ENCODE measurements at places on chromosomes 5 and 9. TPM values are rescaled to one million over a fixed set of nuclear protein-coding genes. Genes with fewer than 3 reads are reported as not detected.

DNA sequence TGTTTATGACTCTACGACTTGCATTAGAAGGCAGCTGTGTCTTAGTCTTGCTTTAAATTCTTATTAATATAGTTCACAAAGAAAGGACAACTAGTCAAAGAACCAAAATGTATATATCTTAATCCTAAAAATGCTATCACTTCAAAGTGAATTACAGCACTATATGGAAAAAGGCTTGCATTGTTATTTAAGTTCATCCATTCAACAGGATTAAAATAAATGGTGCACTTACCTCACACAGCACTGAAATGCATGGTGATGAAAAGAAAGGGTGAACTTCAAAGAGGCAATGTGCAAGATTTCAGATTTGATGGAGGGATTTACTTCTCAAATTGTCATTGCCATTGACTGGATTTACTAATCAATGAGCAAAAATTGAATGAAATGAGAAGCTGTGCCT, 344.4 kb upstream of the NUDT12 start:
- H3K36me3 ChIP-seq, result no peaks in the 10 kb centered on the region
- no peak overlapping the region for H3K4me3 ChIP-seq
- DNase-seq, result no peak
- H3K27me3 ChIP-seq, result no peaks in the 10 kb centered on the region

- no peak overlapping the region for H3K27ac ChIP-seq
- H3K36me3 ChIP-seq, result no peaks in the 10 kb centered on the region
- peaks cover 2% of the 10 kb centered on the region for H3K4me1 ChIP-seq
- peak; percentile 57 for DNase-seq
Measured at GRCh38 chr5:152688561-152689249, 283.6 kb upstream of the NMUR2 start.

DNA sequence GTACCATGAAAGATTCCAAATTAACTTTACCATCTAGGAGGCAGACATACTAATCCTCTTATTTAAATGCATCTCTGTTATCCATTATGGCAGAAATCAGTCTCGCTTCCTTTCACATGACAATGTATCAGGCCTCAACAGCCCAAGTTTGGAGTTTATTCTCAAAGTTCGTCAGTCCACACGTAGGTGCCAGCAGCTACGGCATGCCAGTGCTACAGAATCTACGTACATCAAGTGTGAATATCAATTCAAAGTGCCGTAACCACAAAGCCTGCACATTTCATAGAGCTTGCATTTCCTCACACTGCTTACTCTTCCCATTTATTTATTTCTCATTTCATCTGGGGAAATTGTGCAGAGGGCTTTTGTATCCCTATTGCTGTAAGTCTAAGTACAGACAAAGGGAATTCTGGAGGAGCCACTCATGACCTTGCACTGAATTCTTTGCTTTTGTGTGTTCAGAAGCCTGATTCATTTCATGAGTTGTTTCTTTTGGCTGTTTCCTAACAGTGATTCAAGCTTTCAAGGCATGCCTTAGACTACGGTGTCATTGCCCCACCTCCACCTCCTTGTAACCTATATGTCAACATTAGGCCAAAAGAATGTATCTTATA, 10.0 kb downstream of the ENC1 start:
- no peaks in the 10 kb centered on the region for H3K27me3 ChIP-seq
- no peak overlapping the region for H3K4me3 ChIP-seq
- H3K36me3 ChIP-seq, result no peaks in the 10 kb centered on the region

DNA sequence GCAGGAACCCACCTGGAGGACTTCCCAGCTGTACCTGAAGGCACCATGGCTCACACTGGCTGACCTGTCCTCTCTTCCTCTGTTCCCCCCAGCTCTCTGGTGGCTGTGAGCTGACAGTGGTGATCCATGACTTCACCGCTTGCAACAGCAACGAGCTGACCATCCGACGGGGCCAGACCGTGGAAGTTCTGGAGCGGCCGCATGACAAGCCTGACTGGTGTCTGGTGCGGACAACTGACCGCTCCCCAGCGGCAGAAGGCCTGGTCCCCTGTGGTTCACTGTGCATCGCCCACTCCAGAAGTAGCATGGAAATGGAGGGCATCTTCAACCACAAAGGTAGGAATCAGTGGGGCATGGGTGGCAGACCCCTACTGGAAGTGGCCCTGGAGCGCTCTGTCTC, 161.9 kb upstream of the OTULINL start:
- no peak for DNase-seq
- H3K4me3 ChIP-seq, result no peak overlapping the region
- no peaks in the 10 kb centered on the region for H3K4me1 ChIP-seq
- no peaks in the 10 kb centered on the region for H3K36me3 ChIP-seq
- no peak overlapping the region for H3K27ac ChIP-seq

DNA sequence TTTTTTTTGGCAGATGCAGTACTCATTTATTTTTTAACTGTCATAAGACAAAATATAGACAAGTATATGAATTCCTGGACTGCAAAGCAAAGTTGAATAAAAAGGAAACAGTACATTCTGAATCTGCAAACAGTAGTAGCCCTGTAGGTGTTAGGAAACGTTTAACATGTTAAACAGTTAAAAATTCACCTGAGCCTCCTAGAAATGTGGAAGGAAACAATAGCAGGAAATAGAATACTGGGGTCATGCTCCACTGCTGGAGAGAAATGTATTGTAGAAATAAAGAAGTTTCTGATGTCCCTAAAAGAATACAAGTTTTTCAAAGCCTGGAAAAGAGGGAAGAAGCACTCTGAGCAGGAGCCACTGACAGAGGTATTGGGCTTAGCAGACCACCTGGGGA, 866.0 kb downstream of the PTPRD start:
- no peaks in the 10 kb centered on the region for H3K36me3 ChIP-seq
- DNase-seq, result no peak
- no peaks in the 10 kb centered on the region for H3K4me1 ChIP-seq
- H3K4me3 ChIP-seq, result no peak overlapping the region

- H3K27me3 ChIP-seq, result no peaks in the 10 kb centered on the region
- H3K36me3 ChIP-seq, result no peaks in the 10 kb centered on the region
- no peak overlapping the region for H3K4me3 ChIP-seq
- no peak for DNase-seq
- H3K4me1 ChIP-seq, result no peaks in the 10 kb centered on the region
Measured at GRCh38 chr5:61970218-61970617, 335.8 kb upstream of the KIF2A start.

- no peak overlapping the region for H3K4me3 ChIP-seq
- H3K4me1 ChIP-seq, result no peaks in the 10 kb centered on the region
- no peak overlapping the region for H3K27ac ChIP-seq
- no peak for DNase-seq
- H3K36me3 ChIP-seq, result no peaks in the 10 kb centered on the region
Measured at GRCh38 chr9:17280350-17281012, 145.6 kb downstream of the CNTLN start.

DNA sequence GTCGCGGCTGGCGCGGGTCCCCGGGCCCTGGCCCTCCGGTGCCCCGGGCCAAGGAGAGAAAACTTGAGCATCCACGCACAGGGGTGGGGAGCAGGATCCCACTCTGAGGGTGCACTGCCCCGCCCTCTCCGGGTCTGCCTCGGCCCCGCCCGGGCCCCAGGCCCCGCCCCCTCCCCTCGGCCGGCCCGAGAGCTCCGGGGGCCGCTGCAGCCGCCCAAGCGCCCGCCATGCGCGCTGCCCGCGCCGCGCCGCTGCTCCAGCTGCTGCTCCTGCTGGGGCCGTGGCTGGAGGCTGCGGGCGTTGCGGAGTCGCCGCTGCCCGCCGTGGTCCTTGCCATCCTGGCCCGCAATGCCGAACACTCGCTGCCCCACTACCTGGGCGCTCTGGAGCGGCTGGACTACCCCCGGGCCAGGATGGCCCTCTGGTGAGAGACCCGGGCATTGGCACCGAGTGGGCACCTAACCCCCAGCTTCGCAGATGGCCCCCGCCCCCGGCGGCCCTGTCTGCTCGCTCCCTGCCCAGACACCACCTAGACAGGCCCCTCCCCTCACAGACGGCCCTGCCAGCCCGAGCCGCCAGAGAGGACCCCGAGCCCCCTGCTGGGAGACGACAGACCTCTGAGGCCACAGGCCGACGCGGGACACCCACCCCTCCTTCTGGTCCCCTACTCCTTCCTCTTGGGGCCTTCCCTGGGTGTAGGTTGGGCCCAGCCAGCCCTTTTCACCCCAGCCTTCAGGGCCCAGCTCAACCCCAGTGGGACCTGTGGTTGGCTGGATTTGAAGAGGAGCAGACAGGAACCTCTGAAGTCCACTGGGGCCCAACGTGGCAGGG, at the start of gene CERCAM:
CERCAM (plus strand) TSS at position 207 of the 831 bp plus-strand sequence; CDS start at position 228, 21 bp downstream.
- no peaks in the 10 kb centered on the region for H3K4me1 ChIP-seq
- H3K36me3 ChIP-seq, result no peaks in the 10 kb centered on the region
- no peak within 1 kb of the TSS for H3K27ac ChIP-seq
- DNase-seq, result peak; percentile 75
- H3K4me3 ChIP-seq, result peak within 1 kb of the TSS; percentile 78
- H3K27me3 ChIP-seq, result no peaks in the 10 kb centered on the region

GRCh38 chr9:113964495-113965170, 88.5 kb downstream of the ZNF618 start:
- no peak overlapping the region for H3K27ac ChIP-seq
- no peaks in the 10 kb centered on the region for H3K36me3 ChIP-seq
- no peaks in the 10 kb centered on the region for H3K27me3 ChIP-seq
- H3K4me3 ChIP-seq, result no peak overlapping the region

- H3K27me3 ChIP-seq, result no peaks in the 10 kb centered on the region
- peaks cover 3% of the 10 kb centered on the region for H3K4me1 ChIP-seq
- no peak overlapping the region for H3K4me3 ChIP-seq
- no peak overlapping the region for H3K27ac ChIP-seq
- no peaks in the 10 kb centered on the region for H3K36me3 ChIP-seq
Measured at GRCh38 chr9:33185406-33185805, 18.3 kb upstream of the B4GALT1 start.

- DNase-seq, result no peak
- H3K27me3 ChIP-seq, result no peaks in the 10 kb centered on the region
- no peak overlapping the region for H3K27ac ChIP-seq
- no peak overlapping the region for H3K4me3 ChIP-seq
- H3K36me3 ChIP-seq, result no peaks in the 10 kb centered on the region
- H3K4me1 ChIP-seq, result no peaks in the 10 kb centered on the region
Measured at GRCh38 chr9:126790561-126790960, 14.3 kb upstream of the ZBTB43 start.

DNA sequence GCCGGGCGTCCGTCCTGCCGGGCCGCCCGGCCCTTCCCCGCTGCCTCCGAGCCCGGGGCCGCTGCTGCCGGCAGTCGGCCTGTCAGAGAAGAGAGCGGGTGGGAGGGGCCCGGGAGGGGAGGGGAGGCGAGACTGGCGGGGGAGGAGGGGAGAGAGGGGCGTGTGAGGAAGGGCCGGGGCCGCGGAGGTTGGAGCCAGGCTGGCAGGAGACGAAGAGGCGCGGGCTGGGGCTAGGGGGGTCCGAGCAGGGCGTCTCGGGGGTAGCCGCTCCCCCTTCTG, 570 bp downstream of the CREBRF start:
- peak overlapping the region; percentile 93 for H3K4me3 ChIP-seq
- no peaks in the 10 kb centered on the region for H3K4me1 ChIP-seq
- no peaks in the 10 kb centered on the region for H3K27me3 ChIP-seq
- no peaks in the 10 kb centered on the region for H3K36me3 ChIP-seq
- H3K27ac ChIP-seq, result peak overlapping the region; percentile 91

DNA sequence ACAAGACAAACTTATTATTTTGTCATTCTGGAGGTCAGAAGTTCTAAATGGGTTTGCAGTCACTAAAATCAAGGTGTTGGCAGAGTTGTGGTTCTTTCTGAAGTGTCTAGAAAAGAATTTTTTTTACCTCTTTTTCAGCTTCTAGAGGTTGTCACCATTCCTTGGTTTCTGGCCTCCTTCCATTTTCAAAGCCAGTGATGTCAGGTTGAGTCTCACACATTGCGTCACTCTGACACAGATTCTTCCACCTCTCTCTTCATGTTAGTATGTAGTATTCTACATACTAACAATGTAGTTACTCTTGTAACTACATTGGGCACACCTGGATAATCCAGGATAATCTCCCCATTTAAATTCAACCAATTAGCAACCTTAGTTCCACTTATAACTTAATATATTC, 290.3 kb downstream of the RFX3 start:
- H3K27ac ChIP-seq, result no peak overlapping the region
- no peak for DNase-seq
- no peaks in the 10 kb centered on the region for H3K4me1 ChIP-seq
- H3K36me3 ChIP-seq, result no peaks in the 10 kb centered on the region

DNA sequence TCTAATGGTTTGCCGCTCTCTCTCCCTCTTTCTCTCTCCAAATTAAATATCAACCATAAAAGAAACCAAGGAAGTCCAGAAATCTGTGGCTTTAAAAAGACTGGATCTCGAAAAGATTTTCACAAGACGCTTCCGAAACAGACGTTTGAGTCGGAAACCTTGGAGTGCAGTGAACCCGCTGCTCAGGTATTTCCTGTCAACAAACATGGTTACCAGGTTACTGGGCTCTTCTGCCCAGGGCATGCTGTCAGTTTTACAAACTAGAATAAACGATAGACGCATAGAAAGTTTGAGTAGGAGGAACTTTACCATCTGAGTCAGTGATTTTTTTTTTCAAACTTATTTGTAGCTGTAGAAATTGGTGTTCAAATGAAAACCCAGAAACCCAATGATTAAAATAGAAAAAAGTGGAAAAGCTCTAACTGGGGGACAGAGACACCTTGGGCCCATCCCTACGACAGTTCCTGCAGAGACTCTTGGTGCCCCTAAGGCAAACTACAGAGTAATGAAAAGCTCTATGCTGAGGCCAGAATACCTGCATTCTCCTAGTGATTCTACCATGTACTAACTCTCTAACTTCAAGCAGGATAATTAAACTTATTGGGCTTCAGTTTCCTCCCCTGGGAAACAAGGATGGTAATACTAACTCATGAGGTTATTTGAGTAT, 90.0 kb downstream of the DOCK8 start:
- H3K27me3 ChIP-seq, result no peaks in the 10 kb centered on the region
- DNase-seq, result no peak
- H3K4me1 ChIP-seq, result no peaks in the 10 kb centered on the region
- H3K36me3 ChIP-seq, result no peaks in the 10 kb centered on the region

GRCh38 chr9:38031594-38031993, 37.4 kb downstream of the SHB start:
- no peak for DNase-seq
- no peaks in the 10 kb centered on the region for H3K27me3 ChIP-seq
- H3K36me3 ChIP-seq, result no peaks in the 10 kb centered on the region
- H3K27ac ChIP-seq, result no peak overlapping the region
- H3K4me3 ChIP-seq, result no peak overlapping the region

DNA sequence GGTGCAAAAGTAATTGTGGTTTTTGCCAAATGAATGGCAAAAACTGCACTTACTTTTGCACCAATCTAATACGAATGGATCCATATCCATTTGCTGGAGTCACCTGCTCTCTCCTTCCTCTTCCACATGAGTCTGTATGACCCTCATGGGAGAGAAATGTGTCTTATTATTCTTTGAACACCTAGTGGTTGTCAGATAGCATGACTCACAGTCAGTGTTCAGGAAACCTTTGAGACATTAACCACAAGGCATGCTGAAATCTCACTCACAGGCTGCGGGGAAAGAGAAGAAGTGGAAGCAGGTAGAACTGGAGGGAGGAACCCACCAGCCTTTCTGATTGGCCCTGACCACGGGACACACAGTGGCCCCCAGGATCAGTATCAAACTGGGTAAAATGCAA, 222.8 kb upstream of the KLF4 start:
- H3K27me3 ChIP-seq, result no peaks in the 10 kb centered on the region
- DNase-seq, result no peak
- H3K27ac ChIP-seq, result no peak overlapping the region
- no peak overlapping the region for H3K4me3 ChIP-seq
- no peaks in the 10 kb centered on the region for H3K36me3 ChIP-seq

Gene IL3
- total RNA-seq, result not detected

Gene RRAGA
- 85.9 TPM for total RNA-seq

Gene OBP2B
- not detected for total RNA-seq

Gene KCNIP1
- total RNA-seq, result not detected

Gene NOTCH1
- total RNA-seq, result 81.6 TPM

All from aorta (tissue), 5 donors.